Activated T-helper 9 cell treated with anti-CD3 and anti-CD28 coated beads, Interleukin-2, amount 50 U/mL, for 16 hours (primary cell): ENCODE measurements at places on chromosomes 5 and 9.

DNA sequence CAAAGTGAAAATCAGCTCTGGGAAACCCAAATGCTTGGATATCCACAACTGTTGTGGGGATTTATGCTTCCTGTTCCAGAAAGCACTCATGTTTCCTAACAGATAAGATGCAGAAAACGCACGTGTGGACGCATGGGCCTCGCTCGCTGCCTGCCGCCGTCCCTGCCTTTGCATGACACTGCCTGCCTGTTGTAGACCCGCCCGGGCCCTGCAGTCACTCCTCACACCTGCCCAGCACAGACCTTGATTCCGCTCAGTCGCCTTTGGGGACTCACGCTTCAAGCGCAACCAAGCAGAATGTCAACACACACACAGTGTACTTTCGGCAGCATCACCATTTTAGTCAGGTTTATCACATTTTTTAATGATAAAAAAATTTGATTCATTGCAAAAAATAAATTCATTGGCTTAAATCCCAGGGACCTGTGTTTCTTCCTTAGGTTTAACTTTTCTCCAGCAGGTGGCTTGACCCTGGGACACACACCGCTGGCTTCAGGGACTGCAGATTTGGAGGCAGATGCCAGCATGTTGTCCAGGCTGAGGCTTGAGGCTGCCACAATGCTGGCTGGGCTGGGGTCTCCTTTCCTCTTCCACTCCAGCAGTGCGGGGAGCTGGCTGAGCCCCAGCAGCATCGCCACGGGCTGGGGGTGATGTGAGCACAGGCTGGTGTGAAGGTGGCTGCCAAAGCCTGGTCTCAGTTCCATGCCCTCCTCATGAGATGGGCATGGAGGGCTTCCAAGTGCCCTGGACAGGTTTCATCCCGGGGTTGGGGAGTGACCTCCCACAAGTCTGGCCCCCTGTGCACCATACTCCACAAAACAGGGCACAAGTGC is 416.9 kb upstream of the IRX4 start:
- DNase-seq = no peak

DNA sequence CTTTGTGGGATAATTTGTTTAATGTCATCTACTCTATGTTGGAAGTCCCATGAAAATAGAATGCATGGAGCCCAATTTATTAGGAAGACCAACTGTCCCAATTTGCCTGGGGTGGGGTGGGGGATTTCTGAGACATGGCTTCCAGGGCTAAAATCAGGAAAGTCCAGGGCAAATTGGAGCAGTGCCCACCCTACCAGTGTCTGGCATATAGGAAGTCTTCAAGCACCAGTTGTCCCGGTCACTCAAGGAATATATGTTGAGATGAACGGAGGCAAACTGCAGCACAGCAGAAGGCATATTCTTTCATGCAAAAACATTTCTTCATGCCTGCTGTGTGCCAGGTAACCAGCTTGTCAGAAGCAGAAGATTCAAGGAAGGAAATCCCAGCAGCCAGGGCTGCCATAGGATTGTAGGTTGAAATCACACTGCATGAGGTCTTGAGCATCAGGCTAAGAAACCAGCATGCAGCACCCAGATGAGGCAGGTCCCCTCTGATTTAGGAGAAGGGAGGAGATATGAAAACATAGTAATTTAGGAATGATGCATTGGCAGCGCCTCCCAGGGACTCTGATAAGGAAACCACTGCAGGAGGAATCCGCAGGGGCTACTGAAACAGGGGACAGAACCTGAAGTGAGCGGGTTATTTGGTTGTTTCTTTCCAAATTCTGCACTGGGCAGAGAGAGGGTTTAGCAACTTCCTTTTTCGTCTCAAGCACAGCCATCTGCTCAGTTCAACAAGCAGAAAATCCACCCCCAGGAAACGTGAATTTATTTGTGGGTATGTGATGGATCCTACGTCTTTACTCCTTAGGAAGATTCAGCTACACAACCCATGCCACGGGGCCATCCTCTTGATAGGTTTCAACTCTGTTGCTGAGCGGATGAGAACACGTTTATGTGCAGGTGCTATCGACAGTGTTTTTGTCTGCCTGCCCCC is 112.6 kb upstream of the CPEB4 start:
- no peak for DNase-seq

GRCh38 chr5:94778732-94779131 is 160.3 kb downstream of the SLF1 start:
- no peak for DNase-seq

DNA sequence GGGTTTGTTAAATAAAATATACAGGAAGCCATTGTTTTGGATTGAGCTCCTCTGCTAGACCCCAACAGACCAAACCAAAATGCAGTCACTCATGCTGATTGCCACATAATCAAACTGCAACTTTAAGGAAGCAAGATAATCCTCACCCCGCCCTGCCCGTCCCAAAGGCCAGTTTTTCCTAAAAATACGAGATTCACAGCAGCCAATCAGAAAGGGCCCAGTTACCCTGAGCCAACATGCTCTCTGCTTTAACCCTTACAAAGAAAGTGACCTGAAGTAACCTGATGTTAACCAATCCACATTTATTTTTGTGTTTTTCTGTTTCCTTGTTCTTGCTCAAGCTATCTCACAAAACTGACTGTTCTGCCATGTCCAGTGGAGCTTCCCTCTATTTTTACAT is 21.5 kb upstream of the RNF20 start:
- no peak for DNase-seq

- DNase-seq = no peak
These were observed 15.8 kb downstream of the MRPL22 start for GRCh38 chr5:154956712-154957111.

- DNase-seq = no peak
These were observed 1312.6 kb upstream of the DMAC1 start for GRCh38 chr9:9112001-9112720.

DNA sequence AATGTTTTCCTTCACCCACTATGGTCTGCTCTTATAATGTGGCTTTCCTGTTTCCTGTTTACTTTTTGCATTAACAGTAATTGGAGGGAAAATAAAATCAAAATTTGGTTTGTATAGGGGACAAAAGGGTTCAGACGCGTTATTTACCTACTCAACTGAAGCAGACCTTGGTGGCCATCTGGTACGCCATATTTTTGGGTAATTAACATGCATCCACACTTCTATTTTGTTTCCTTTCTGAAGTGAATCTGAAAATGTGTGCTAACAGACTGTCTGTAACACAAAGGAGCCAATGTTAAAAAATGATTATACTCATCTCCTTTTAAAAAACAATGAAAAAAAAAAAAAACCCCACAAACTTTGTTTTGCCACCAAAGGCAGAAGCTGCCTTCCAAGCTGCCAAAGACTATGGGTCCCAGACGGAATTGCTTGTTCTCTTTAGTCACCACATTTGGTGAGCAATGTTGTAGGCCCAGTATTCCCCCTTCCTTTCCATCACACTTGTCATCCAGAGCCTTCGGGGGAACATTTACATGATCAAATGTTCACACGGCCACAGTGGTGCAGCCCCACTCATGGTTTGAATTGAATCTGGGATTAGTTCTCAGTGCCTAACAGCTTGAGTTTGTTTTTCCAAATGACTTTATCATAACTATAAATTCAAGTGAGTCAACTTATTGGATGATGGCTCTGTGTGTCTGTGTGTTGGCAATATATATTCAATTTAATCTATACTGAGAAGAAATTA is 323.7 kb upstream of the CD180 start:
- DNase-seq = no peak

GRCh38 chr5:125348221-125348692 is 601.8 kb upstream of the ZNF608 start:
- DNase-seq = no peak

DNA sequence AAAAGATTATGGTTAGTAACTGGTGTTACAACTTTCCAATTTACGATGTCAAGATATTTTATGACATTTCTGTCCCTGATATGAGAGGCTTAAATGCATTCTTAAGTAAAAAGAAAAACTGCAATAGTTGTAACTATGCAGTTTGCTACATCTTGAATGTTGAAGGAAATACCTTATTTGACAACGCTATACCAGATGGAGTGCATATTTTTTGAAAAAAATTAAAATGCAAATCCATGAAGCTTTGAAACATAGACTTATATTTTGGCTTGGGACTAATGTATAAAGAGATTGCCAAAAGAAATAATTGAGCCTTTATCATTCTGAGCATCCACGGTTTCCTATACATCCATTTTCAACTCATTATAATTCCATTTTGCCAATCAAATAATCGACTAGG is 579.4 kb downstream of the TAF11L14 start:
- DNase-seq = no peak

GRCh38 chr9:20940447-20941173 is 90.8 kb downstream of the HACD4 start:
- DNase-seq = no peak

DNA sequence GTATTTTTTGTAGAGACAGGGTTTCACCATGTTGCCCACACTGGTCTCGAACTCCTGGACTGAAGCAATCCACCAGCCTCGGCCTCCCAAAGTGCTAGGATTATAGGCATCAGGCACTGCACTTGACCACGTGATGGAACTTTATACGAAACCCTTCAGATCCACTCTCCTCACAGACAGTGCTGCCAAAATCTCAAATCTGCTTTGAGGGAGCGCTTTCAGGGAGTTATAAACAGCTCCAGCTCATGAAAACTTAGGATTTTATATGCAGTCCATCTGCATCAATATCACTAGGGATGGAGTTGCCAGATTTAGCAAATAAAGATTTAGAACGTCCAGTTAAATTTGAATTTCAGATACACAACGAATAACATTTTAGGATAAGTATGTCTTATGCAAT is 25.0 kb upstream of the MYO10 start:
- no peak for DNase-seq

DNA sequence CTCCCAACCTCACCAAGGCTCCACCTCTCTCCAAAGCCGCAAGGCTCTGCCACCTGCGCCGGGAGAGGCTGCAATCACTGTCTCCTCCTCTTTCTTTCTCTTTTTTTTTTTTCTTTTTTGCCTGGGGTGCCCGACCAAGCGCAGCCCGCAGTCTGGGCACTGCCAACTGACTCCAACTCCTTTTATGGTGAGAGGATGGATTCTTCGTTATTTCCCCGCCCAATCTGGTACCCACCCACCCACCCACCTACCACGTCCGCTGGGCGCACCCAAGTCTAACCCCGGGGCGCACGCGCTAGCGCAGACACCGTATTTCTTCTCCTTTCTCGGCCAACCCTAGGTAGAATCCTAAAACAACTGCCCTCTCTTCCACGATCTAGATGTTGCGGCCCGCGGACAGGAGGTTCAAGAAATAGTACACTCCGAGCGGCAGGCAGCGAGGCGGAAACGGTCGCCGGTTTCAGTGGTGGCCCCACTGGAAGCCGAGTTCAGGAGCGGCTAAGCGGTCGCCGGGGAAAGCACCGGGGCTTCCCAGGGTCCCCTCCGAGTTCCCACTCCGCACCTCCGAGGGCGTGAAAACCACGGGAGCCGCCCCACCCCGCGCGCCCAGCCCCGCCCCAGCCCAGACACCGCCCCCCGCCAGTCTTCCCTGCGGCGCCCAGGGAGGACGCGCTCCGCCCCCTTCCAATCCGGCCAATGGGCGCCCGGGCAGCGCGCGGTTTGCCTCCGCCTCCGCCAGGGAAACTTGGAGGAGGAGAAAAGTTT is 385 bp upstream of the PTGER4 start:
- DNase-seq = peak; percentile 93

DNA sequence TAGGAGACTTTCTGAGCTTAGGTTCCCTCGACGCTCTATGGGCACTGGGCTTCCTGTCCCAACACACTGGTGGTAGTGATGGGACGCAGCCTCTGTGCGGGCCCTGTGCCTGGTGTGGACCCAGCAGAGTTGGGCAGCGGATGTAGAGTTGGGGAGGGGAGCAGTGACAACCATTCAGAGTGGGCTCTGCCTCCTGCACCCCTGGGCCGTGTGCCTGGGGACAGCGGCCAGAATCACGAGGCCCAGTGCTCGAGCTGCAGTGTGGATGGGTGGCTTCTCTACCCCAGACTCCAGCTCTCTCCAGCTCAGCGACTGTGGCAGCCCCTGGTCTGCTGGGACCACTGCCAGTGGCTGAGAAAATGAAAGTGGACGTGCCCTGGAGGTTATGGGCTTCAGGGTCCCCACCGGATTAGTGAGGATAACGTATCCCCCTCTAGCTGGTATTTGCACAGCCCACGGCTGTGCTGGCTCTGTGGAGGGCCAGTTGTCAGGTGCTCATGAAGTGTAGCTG is 18.6 kb downstream of the RXRA start:
- DNase-seq = no peak

DNA sequence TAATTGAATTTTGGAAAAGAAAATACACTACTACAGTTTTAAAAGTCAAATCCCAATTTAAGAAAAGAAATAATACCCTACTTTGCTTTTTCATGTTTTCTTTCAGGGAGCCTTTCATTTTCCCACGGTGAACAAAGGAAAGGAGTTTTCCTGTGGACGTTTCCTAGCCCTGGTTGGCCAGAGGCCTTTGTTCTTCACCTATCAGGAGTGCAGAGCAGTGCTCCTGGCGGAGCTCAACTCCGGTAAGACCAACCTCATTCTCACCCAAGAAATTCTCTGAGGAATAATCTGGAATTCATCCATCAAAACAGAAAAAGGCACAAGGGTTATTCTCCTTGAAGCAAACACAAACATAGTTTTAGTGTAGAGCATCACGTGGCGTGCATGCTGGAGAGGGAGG is 248.9 kb downstream of the ADGRV1 start:
- DNase-seq = no peak

DNA sequence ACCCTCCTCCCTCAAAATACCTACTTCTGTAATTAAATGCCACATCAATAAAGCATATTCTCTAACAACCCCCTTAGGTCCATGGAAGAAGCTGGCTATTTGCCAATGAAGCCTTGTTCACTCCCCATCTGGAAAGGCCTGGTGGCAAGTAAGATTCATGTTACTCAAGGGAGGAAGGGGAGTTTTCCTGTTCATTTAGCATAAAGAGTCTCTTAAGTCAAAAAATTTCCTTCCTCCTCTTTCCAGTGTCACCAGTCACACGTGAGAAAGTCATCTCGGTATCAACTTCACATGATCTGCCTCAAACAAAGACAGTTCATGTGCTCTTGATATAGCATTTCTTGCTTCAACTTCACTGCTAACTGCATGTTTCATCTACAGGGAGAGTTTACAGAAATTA is 32.7 kb upstream of the RIC1 start:
- DNase-seq = no peak

GRCh38 chr5:122639864-122640263 is 135.0 kb upstream of the SNX2 start:
- no peak for DNase-seq
